ENCODE measurements at places on chromosomes 5 and 9.

DNA sequence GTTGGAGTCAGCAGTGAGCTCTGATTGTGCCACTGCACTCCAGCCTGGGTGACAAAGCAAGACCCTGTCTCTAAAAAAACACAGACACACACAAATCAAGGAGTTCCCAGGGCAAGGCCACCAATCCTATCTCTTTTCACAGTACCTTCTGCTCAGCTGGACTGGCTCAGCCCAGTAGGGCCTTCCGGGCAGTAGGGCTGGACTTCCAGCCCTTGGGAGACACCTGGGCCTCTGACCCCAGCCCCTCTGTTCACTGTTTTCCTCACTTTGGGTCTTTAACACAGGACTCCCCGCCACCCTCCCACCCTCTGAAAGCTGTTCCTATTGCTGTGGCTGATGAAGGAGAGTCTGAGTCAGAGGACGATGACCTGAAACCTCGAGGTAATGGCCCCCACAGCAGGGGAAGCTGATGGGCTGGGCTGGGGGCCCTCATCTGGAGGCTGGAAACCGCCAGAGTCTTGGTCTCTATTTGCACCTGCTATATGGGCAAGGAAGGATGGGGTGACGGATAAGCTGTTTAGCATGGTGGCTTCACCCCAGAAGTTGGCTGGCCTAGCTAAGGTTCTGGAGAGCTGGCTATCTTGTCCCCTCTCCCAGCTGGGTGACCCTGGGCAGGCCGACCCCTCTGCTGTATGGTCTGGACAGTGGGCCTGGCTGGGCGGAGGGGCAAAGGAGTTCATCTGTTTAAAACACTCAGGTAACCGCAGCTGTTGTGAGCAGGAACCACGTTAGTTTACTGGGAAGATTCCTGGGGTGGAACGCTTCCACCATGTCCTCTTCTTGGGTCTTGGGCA, 25.6 kb downstream of the USP20 start:
- no peak for DNase-seq

DNA sequence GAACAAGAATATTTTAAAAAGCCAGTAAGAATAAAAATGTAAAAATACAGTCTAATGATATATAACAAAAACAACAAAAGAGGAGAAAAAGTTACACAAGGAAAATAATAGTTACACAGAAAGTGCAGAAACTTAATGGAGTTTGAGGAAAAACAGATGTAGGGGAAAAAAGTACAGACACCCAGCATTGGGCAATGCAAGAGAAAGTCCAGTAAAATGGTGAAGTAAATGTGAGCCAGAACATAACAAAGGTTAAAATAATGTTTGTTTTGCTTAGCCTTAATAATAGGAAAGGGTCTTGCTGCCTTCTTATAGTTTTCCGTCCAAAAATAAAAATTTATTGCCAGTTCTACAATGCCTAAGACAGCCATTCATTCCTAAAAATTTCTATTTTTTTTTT, 364.2 kb downstream of the NNT start:
- DNase-seq: no peak

DNA sequence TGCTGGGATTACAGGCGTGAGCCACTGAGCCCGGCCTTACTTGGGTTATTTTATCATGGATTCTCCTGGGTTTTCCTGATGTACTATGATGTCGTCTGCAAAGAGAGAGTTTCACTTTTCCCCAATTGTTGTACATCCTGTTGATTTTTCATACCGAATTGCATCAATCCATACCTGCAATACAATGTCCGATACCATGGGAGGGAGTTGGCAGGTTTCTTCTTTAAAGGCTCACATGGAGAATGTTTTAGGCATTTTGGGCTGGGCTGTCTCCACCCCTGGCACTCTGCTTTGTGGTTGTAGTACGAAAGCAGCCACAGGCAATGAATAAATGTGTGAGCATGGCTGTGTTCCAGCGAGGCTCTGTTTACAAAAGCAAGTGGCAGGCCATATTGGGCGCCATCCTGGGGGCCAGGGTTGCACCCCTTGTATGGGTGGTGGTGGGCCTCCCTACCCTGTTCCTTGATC, 35.1 kb upstream of the EXOC3 start:
- DNase-seq: no peak

DNA sequence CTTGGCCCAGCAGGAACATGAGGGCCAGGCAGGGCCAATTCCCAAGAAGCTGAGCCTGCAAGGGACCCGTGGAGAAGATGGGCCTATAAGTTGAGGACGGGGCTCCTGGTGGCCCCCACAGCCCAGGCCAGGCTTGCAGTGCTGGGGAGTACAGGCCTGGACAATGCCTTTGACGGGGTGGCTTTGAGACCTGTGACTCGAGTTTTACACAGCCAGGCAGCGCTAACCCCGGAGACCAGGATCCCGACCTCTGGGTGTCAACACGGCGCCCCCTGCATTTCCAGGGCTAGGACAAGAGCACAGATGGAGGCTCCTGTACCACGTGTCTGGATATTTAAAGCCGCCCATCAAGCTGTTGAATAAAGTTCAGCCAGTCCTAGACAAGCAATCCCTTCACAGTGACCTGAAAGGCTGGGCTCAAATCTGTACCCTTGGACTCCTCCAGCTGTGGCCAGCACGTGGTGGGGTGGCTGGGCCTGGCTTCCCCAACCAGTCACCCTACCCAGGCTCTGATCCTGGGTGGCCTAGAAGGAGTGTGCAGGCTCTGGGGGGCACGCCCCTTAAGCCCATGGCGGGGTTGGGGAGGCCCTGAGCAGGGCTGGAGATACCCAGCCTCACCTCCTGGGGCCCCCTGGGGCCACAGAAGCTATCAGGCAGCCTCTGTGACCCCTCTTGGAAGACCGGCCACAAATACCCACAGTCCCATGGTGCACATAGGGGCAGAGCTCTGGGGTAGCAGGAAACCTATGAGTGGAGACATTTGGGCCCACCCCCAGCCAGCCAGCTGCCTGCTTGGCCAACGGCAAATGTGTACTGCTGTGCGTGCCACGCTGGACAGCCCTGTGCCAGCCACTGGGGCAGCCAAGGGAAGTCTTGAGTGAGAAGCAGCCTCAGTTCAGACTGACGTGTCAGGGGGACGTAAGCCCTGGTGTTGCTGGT, 88.7 kb downstream of the NTNG2 start:
- DNase-seq: no peak
